ENCODE measurements at places on chromosomes 7 and 10.

- DNase-seq: no peak
These were observed 95.5 kb downstream of the DNMBP start for GRCh38 chr10:99914236-99914635.

GRCh38 chr7:102101111-102101551 is 185.5 kb upstream of the SH2B2 start:
- no peak for DNase-seq

- peak; percentile 96 for DNase-seq
These were observed 172.6 kb upstream of the TNRC18 start for GRCh38 chr7:5596046-5596895.

- peak; percentile 71 for DNase-seq
These were observed 297.7 kb downstream of the CCDC3 start for GRCh38 chr10:12703813-12704212.

- DNase-seq: peak; percentile 40
These were observed 9.0 kb downstream of the RPEL1 start for GRCh38 chr10:103254538-103255325.

DNA sequence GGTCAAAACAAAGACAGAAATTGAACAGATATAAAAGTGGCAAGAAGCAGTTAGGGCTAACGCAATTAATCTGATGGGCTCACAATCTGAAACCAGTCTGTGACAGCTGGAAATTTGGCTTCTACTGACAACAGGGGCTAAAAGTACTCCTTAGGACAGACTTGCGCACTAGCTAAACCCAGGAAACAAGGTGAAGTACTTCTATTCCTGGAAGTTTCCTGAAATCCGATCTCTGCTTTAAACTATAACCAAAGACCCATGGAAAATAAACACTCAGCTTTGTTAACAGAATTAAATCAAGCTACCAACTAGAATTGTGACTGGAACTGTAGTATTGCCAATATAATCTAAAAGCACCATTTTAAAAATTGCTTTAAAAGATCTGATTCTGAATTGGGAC is 520.2 kb upstream of the ZWINT start:
- DNase-seq: no peak
